ENCODE measurements at places on chromosomes 12 and 14. TPM values are rescaled to one million over a fixed set of nuclear protein-coding genes. Genes with fewer than 3 reads are reported as not detected.

CSRNP2 gene
- total RNA-seq, result 25.7 TPM

MMP19 gene
- 2.9 TPM for total RNA-seq

CCDC177 gene
- not detected for total RNA-seq

RTL1 gene
- not detected for total RNA-seq

LRRC43 gene
- 0.70 TPM for total RNA-seq

DNA sequence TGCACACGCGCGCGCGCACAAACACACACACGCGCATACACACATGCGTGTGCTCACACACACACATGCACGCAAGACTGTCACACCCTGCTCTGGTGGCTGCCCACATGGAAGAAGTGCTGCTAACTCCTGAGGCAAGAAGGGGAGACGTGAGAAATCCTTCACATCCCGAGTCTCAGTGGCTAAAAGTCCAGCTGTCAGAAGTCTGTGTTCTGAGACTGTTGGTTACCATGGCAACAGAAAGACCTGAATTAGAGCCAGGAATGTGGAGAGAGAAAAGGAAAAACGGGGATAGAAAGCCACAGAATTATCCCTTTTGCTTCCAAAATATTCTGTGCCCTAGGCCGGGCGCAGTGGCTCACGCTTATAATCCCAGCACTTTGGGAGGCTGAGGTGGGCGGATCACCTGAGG lies 71.2 kb downstream of the PPFIBP1 start:
- DNase-seq, result peak; percentile 69

DNA sequence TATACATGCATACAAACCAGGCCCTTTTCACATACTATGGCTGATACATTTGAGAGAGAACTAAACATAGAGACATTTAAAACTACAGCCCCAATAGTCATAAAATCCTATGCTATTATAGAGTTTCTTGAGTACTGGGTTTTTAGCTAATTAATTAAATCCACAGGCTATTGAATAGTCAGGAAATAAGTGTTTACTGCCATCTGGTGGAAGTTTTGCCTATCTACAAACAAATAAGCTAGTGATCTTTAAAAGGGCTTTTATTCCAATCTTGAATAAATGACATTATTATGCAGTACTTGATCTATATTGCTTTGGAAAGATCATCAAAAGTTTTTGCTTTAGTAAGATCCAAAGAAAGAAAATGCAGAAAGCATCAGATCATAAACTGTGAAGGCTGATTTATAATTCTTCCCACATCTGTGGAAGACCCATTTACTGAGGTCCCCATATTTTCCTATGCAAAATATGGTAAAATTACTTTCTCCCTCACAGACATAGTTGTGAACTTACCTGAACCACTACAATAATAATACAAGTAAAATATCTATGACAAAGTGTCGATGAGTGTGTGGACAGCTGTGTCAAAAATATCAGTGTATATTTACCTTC lies 131.3 kb downstream of the ITPR2 start:
- DNase-seq, result no peak

GRCh38 chr14:35558680-35559079 lies 24.7 kb downstream of the INSM2 start:
- DNase-seq, result no peak

DNA sequence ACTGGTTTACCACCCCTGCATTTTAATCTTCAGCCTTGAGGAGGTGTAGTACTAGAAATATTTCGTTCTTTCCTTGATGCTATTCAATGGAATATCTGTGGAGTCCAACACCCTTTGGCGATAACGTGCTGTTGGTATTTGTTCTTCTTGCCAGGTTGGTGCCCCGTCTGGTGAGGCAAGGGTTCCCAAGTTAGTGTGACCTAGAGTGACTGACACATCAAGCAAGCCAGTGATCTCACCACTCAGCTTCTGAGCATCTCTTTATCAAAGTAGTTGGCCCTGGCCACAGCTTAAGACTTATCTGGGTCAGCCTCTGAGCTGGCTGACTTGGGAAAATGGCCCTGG lies 60.2 kb downstream of the PLXNC1 start:
- no peak for DNase-seq

Data from Right ventricle myocardium inferior (tissue), 1 donor.